H7 (cell line): ENCODE measurements at places on chromosomes 7 and 10. TPM values are rescaled to one million over a fixed set of nuclear protein-coding genes. Genes with fewer than 3 reads are reported as not detected.

DNA sequence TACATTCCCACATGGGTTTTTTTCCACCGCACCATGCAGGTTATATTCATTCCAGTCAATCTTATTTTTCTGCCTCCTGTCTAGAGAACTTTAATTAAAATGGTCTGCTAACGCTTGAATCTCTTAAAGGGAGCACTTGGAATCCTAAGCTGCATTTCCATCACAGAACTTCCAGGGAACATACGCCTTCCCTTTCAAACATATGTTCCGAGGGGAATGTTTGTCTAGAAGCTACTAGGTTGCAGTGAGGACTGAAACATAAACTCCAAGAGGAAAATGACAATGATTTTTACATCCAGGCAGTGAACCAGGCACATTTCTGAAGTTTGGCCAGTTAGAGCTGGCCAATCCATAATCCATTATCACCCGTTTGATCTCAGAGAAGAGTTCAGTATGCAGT lies 375.5 kb upstream of the NRP1 start:
- DNase-seq = no peak

The CALCR gene
- total RNA-seq = 1.4 and 4.0 TPM in 2 replicates

DNA sequence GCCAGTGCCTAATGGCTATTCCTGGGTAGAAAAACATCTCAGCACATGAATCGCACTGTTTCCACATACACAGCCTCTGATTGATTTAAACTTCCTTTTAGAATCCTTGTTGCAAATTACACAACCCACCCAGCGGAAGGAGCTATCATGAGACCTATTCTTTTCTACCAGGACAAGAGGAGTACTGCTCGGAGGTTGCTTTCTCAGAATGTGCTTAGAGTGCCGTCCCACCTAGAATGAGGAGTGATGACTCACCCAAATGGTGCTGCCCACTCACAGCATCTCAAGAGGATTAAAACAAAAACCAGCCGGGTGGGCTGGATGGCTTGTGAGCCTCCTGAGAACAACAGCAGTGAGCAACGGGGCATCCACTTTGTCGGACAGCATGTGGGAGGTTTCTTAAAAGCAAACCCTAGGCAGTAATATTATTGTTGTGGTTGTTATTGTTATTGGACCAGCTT lies 128.9 kb downstream of the DGKI start:
- DNase-seq = peak; percentile 53

The CYP51A1 gene
- total RNA-seq = 99.5 and 110 TPM in 2 replicates

- no peak for DNase-seq
Measured at GRCh38 chr10:84634636-84635035, 306.2 kb downstream of the CCSER2 start.

The AKR1D1 gene
- not detected in 2 replicates for total RNA-seq

DNA sequence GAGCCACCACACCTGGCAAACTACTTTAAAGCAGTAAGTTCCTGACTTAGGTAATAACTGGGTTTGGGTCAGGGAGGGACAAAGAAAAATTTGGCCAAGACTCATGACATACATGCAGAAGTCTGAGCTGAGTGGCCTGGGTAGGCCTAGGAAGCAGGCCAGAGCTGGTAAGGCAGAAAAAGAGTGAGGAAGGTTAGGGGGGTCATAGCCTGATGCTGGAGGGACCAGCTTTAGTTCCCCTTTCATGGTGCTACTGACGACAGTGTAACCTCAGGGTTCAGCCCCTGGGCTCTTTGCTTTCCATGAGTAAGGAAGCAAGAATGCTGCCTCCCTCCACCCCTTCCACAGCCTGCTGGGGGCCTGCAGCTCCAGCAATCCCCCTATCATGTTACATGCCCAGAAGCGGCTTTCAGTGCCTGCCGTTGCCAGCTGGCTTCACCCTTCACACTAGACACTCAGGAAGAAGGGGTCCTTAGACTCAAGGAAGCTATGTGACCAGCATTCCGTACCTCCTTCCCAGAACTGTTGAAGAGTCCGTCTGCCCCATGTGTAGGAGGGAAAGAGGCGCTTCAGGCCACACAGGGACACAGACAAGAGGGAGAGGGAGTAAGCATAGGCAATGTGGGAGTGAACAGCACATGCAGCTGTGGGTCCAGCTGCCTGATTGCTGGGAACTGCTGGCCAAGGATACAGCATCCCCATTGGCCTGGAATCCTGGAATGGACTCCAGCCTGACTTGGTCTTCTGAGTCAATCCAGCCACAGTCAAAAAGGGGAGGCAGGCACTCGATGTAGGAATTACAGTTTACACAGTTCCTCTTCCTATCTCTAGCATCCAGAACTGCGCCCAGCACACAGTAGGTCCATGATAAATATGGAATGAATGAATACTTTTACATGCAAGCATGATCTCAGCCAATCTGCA lies 4.1 kb upstream of the PLAU start:
- DNase-seq = peak; percentile 79

DNA sequence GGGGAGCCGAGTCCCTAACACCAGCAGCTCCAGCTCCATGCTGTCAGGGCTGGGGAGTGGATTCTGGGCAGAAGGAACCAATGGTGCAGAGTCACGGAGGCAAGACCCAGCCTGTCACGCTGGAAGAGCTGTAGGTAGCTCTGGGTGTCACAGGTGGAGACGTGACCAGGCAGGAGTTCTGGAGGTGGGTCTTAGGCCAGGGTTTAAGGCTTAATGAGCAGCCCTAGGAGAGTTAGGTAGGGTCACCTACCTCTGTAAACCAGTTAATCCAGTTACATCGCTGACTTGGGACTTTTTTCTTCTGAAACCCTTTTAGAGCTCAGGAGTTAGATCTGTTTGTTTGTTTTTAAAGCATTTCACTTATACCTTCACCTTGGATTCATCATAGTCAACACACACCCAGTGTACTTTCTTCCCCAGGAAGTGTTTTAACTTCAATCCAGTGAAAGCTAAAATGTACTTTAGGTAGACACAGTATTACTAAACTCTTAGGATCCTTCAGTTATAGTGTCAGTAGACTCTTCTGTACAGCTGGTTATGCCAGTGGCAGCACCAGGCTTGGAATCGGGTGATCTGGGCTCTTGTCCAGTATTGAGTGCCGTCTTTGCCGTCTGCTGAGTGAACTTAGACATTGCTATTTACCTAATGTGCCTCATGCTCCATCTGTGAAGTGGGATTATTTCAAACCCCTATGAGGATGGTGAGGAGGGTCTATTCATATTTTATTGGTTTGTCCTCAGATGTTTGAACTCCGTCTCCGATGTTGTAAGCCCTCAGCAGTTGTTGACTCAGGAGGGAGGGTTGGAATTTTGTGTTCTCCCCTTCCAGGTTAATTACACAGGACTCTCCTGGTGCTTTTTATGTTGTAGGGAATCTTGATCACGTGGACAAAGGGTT lies 31.0 kb downstream of the TACR2 start:
- no peak for DNase-seq

The SPDYE16 gene
- total RNA-seq = not detected in 2 replicates

DNA sequence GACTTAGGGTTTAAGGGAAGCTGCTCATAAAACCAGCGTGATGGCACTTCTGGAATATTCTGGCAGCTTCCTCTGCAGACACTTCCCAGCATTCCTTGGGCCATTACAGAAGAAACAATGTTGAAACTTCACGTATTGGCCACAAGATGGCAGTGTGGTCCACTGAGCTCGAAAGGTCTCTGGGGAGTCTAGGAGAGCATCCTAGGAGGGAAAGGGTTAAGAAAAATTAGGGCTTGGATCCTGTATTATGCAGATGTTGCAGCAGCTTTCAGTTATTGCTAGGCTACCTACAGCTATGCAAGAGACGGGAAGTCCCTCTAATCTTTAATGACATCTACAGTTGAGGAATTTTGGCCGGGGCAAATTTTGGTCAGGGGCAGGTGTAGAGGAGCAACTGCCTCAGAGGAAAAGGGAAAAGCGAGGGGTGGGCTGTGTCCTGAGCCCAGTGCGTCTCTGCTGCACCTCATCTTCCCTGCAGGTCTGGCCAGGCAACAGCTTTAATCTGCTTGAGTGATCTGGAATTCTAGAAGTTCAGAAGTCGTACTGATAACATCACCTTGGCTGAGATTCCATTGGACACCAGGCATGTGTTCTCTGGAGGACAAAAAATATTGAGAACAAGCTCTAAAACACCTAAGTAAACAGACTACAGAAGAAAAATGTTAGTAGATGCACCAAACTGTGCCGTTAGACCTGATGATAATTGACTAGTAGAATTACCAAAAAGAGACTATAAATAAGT lies 220.8 kb upstream of the PRSS58 start:
- peak; percentile 47 for DNase-seq

The AKR1C8 gene
- total RNA-seq = not detected in 2 replicates

- DNase-seq = no peak
Measured at GRCh38 chr7:139895141-139895829, 66.2 kb downstream of the TBXAS1 start.

DNA sequence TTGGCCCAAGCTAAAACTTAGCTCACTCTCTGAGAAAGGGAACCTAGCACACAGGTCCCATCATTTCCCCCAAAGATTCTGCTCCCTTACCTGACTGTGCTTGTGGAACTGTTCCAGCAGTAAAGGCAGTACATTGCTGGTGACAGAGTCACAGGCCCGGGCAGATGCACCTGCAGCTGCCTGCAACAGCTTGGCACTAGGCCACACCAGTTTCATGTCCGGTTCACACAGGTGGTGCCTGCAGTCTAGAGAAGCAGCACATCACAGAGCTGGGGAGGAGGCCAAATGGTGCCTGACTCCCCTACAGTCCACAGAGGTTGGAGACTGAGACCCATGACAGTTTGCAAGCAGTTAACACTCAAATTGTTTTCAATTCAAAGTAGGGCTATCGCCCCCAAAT lies 22.2 kb downstream of the ZDHHC16 start:
- DNase-seq = no peak

The ANLN gene
- 97.8 and 104 TPM in 2 replicates for total RNA-seq

GRCh38 chr10:10110844-10111490 lies 906.7 kb upstream of the CELF2 start:
- DNase-seq = no peak

The ITPRID1 gene
- total RNA-seq = 0.18 and 0.24 TPM in 2 replicates

The PDE6C gene
- total RNA-seq = not detected in 2 replicates

The PLCE1 gene
- 0.52 and 0.69 TPM in 2 replicates for total RNA-seq

GRCh38 chr7:28174901-28175661 lies 5.5 kb downstream of the JAZF1 start:
- DNase-seq = no peak

DNA sequence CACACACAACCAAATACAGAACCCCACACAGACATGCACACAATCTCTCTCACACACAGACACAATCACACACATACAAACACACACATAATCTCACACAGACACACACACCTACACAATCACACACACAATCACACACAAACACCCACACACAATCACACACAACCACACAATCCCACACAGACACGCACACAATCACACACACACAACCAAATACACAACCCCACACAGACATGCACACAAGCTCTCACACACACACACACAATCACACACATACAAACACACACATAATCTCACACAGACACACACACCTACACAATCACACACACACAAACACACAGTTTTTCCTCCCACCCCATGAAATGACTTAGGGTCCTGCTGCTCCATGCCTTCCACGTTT lies 160.4 kb upstream of the PFKP start:
- DNase-seq = no peak

DNA sequence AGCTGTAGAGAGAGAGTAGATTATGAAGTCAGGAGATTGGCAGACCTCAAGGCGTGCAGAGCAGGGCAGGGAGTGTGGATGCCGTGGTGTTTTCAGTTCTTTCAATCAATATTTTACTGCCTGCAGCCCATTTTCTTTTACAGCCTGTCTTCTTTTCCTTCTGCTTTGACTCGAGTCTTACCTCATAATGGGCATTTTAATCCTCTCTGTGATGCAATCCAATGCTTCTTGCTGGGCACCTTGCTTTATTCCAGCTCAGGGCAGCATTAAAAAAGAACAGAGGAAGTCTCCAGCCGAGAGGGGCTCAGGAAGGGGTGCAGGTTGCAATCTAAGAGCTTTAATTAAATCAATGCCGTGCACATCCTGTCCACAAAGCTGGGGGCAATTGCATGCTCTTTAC lies 839.0 kb downstream of the LRMDA start:
- no peak for DNase-seq

- no peak for DNase-seq
Measured at GRCh38 chr7:47039904-47040303, 542.0 kb downstream of the TNS3 start.

The VAX1 gene
- 0.62 and 0.81 TPM in 2 replicates for total RNA-seq

GRCh38 chr7:131604841-131605279 lies 48.4 kb upstream of the PODXL start:
- peak; percentile 68 for DNase-seq

The PWWP2B gene
- 14.3 and 15.3 TPM in 2 replicates for total RNA-seq

The ACADSB gene
- total RNA-seq = 5.4 and 5.7 TPM in 2 replicates

GRCh38 chr10:103901299-103901698 lies 16.7 kb downstream of the STN1 start:
- DNase-seq = no peak

The GHRHR gene
- total RNA-seq = 1.9 and 2.7 TPM in 2 replicates

- no peak for DNase-seq
Measured at GRCh38 chr10:101064415-101065030, 2.7 kb downstream of the KAZALD1 start.

DNA sequence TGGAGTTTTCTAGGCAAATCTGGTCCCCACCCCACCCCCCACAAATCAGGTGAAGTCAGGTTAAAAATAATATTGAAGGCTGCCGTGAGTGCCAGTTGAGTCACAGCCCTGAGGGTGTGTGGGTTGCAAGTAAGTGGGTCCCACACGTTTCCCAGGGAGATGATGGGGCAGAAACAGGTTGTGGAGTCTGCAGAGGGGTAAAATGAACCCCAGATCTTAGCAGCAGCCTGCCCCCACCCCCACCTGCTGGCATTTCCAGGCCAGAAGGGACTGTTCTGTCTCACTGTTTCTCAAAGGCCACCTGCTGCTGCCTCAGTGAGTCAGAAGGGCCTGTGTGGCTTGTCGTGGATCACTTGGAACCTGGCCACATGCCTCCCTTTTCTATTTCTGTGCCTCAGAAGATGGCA lies 59.8 kb upstream of the SMNDC1 start:
- no peak for DNase-seq

The SLC29A4 gene
- 15.7 and 16.5 TPM in 2 replicates for total RNA-seq

DNA sequence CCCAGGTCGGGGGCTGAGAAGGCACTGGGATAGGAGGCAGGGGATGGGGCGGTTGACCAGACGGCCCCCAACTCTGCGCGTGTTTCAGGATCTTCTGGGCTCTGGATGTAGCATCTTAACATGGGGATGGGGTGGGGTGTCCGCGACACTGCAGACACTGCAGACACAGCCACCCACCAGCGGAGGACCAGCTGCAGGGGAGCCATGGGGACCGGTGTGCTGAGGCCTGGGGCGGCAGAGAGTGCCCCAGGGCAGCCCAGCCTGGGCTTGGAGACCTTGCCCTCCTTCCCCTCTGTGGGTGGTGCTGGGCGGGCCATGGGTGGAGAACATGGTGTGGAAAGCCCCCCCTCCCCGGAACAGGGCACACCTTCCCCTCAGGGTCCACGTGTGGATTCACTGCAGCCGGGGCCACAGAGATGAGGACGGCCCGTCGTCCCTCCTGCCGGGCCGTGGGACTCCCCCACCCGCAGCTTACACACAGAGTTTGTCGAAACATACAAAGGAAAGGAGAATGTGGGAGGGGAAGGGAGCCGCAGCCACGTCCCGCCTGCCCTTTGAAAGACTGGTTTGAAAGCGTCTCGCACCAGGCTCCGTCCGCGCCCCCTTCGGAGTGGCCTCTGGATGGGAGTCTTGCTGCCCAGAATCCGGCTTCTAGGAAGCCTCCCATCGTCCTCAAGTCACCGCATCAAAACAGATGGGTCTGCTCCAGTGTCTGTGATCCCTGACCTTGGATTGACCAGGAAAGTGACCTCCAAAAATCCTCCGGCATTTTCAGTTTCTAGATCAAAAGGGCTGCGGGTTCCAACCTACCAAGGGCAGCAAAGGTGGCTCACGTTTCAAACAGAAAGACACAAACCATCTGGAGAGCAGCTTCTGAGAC lies 91.5 kb upstream of the TCERG1L start:
- peak; percentile 66 for DNase-seq
